Smooth muscle cell of trachea (primary cell): ENCODE measurements at places on chromosomes 7 and 10. TPM values are rescaled to one million over a fixed set of nuclear protein-coding genes. Genes with fewer than 3 reads are reported as not detected.

The CALHM3 gene
- total RNA-seq = 0.15 TPM in 1 of 2 replicates, not detected in the other

The RGR gene
- total RNA-seq = not detected in 2 replicates

The CYP3A5 gene
- total RNA-seq = 0.17 and 0.44 TPM in 2 replicates

The AGMO gene
- total RNA-seq = under 0.01 and 1.0 TPM in 2 replicates

The TAS2R40 gene
- not detected in 2 replicates for total RNA-seq

The CNPY1 gene
- not detected in 2 replicates for total RNA-seq

The ADGRA1 gene
- total RNA-seq = not detected in 2 replicates

The NKX1-2 gene
- under 0.01 TPM in 1 of 2 replicates, not detected in the other for total RNA-seq

The SRGN gene
- total RNA-seq = 16.7 and 25.8 TPM in 2 replicates
